ENCODE measurements at places on chromosomes 2 and 18.

GRCh38 chr2:10775831-10776230, 36.8 kb downstream of the PDIA6 start:
- DNase-seq: no peak

DNA sequence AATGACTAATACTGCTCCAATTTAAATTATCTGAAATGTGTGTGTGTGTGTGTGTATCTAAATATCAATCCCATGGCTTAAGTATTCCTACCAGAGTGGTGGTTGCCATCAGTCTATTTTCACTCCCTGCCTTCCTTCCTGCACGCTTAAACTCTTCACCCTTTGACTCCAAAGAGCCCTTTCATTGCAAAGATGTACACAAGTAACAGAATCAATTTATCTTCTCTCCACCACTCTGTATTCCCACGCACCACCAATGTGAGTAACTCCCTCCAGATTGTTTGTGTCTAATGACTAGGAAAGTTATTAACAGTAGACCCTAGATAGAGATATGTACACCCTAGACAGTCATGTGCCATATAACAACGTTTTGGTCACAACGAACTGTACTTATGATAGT, 42.8 kb downstream of the ARL6IP6 start:
- no peak for DNase-seq

GRCh38 chr2:175432021-175432420, 250.5 kb upstream of the ATP5MC3 start:
- DNase-seq: no peak

DNA sequence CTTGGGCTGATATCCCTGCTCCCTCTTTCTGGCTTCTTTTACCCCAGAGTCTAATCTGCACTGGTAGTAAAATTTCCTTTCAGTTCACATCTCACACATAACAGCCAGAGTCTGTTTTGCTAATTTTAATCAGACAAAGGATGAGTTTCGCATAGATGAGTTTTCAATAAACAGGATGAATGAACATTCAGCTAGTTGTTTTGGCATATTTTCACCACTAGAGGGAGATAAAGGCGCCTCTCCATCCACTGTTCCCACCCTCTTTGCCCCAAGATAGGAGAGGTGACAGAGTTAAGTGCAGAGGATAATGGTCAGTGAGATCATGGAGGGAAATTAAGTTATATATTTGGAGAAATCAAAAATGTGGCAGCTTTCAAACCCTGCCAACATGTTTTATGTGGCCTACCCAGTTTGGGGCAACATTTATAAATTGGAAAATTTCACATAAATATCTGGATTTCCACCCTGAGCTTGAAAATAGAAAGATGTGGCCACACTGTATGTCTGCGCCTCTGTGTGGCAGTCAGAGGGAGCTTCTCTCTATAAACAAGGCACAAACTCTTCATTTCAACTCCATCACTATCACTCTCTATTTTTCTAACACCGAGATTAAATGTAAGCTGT, 48.5 kb upstream of the DTNA start:
- DNase-seq: no peak

DNA sequence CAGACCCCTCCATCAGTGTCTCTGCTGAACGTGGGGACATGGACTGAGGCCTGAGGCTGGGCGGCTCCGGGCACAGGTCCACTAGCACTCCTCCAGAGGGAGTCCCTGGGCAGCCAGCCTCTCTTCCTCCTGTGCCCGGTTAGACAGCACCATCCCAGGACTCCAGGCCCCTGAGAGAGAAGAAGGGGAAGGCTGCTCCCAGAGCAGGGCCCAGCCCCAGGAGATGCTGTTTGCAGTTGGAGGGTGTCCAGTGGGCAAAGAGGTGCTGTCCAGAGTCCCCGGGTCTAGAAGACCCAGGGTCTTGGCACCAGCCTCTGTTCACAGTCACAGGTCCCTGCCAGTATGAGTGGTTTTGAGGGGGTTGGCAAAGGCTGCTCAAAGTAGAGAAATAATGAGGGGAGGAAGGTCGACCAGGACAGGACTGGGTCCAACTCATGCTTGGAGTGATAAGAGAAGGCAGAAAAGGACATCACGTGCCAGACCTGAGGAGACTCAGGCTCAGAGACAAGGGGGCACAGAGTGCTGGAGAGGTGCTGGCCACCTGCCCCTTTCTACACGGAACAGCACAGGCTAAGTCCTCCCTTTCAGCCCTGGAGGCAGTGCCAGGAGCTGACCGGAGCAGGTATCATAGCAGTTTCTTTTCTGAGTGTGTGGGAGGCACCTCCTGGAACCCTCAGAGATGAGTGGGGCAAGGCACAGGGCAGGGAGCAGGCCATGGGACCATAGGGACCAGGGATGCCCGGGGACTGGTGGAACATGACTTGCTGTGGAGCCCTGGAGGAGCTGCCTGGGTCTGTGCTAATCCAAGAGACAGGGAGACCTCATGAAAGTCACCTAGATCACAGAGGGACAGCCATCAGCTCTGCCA, 21.1 kb downstream of the CRACDL start:
- no peak for DNase-seq

Measured in stimulated activated CD8-positive, alpha-beta memory T cell treated with anti-CD3 and anti-CD28 coated beads, Interleukin-7, amount 100 ng/mL, for 4 hours (primary cell).